ENCODE measurements at places on chromosomes 2 and 18. TPM values are rescaled to one million over a fixed set of nuclear protein-coding genes. Genes with fewer than 3 reads are reported as not detected.

NMUR1 gene
- 4.3 TPM for total RNA-seq

ARHGAP15 gene
- 0.41 TPM for total RNA-seq

CCBE1 gene
- 1.8 TPM for total RNA-seq

DUSP2 gene
- total RNA-seq: 5.2 TPM

GPBAR1 gene
- not detected for total RNA-seq

ANKRD62 gene
- not detected for total RNA-seq

RFTN2 gene
- 17.5 TPM for total RNA-seq

SEPTIN10 gene
- total RNA-seq: 66.3 TPM

ANKRD30B gene
- total RNA-seq: not detected

COL4A3 gene
- 7.0 TPM for total RNA-seq

DOCK10 gene
- total RNA-seq: 6.2 TPM

COLEC11 gene
- total RNA-seq: 10.5 TPM

HOXD3 gene
- 5.3 TPM for total RNA-seq

CLK1 gene
- 126 TPM for total RNA-seq

CROCC2 gene
- not detected for total RNA-seq

IL18R1 gene
- 0.91 TPM for total RNA-seq

CNRIP1 gene
- total RNA-seq: 3.6 TPM

OSBPL1A gene
- total RNA-seq: 39.1 TPM

RESP18 gene
- total RNA-seq: not detected

MFSD2B gene
- not detected for total RNA-seq

DES gene
- 1,742 TPM for total RNA-seq

FLACC1 gene
- 0.97 TPM for total RNA-seq

DNAJC27 gene
- total RNA-seq: 9.2 TPM

PREPL gene
- total RNA-seq: 40.3 TPM

GRHL1 gene
- 31.8 TPM for total RNA-seq

CDK5R2 gene
- not detected for total RNA-seq
